ENCODE measurements at places on chromosomes 1 and 21. TPM values are rescaled to one million over a fixed set of nuclear protein-coding genes. Genes with fewer than 3 reads are reported as not detected.

Gene SLC6A17
- 0.09 TPM for total RNA-seq

Gene KIAA0319L
- total RNA-seq, result 35.4 TPM

Gene NUP210L
- 0.18 TPM for total RNA-seq

Gene OPRD1
- not detected for total RNA-seq

Gene PITHD1
- 34.9 TPM for total RNA-seq

Gene TOE1
- total RNA-seq, result 7.0 TPM

Gene CASQ1
- not detected for total RNA-seq

Gene MPZ
- 0.71 TPM for total RNA-seq

Gene CA14
- not detected for total RNA-seq

Gene PRKCZ
- total RNA-seq, result 7.5 TPM

Gene NBPF20
- 2.0 TPM for total RNA-seq

Gene CLCA2
- total RNA-seq, result 0.14 TPM

Gene PLXNA2
- total RNA-seq, result 1.1 TPM

Gene SEMA4A
- 0.57 TPM for total RNA-seq

Gene RGS13
- 0.14 TPM for total RNA-seq

Gene NCAM2
- total RNA-seq, result 1.8 TPM

Gene CDA
- 0.85 TPM for total RNA-seq

Gene INAVA
- total RNA-seq, result 0.18 TPM

Gene FCRL1
- not detected for total RNA-seq

Gene CASQ2
- total RNA-seq, result under 0.01 TPM

Gene GPR25
- not detected for total RNA-seq

Gene ADGRL2
- 33.3 TPM for total RNA-seq

Gene AVPR1B
- not detected for total RNA-seq

Gene FTCD
- 0.14 TPM for total RNA-seq

Gene KCNK1
- total RNA-seq, result 6.7 TPM

Gene FCN3
- not detected for total RNA-seq

Gene RHEX
- not detected for total RNA-seq

Gene LINGO4
- total RNA-seq, result not detected

Gene SPATA45
- 0.28 TPM for total RNA-seq

All from smooth muscle cell of bladder (primary cell).